Fibroblast of skin of abdomen (primary cell): ENCODE measurements at places on chromosomes 4 and X.
A peak's percentile ranks its signal among the peaks of the same experiment; 100 is the strongest.

DNA sequence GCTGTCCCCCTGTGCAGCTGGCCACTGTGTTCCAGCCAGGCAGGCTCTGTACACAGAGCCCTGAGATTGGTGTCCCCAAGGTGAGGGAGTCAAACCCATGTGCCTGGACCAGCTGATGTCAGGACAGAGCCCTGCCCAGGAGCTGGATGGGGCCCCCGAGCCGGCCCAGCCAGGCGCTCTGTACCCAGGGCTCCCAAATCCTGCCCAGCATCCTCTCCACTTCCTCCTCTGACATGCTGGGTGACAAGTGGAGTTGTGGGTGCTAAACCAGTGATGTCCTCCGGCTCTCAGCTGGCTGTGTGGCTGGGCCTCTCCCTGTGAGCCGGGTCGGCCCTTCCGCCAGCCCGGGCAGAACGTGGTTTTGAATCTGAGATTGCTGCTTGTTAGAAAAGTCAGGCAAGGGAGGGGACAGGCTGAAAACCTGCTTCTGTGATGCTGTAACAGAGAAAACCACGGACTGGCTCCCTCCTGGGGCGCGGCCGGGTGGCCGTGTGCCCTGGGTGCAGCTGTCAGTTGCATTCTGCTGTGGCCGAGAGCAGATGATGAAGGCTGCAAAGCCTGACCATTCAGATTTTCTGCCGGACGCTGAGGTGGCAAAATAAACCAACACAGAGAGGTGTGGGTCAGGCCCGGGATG, 7.9 kb upstream of the CPLX1 start:
- DNase-seq, result no peak

DNA sequence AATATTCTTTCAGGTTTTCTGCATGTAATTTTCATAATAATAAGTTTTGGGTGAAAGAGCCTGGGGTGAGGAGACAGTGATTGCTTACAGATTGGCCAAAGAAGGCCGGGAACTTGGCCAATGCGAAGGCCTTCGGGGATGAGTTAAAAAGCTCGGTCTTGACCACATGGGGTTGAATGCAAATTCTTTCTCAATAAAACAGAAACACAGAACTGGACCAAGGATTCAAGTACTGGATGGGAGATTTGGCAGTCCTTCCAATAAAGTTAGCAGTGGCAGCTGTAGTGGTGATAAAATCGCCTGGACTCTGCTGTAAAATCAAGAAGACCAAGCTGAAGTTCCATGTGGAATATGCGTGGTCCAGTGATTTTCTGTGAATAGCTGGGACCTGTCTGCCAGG, 282.2 kb upstream of the KLF3 start:
- peak; percentile 10 for DNase-seq

DNA sequence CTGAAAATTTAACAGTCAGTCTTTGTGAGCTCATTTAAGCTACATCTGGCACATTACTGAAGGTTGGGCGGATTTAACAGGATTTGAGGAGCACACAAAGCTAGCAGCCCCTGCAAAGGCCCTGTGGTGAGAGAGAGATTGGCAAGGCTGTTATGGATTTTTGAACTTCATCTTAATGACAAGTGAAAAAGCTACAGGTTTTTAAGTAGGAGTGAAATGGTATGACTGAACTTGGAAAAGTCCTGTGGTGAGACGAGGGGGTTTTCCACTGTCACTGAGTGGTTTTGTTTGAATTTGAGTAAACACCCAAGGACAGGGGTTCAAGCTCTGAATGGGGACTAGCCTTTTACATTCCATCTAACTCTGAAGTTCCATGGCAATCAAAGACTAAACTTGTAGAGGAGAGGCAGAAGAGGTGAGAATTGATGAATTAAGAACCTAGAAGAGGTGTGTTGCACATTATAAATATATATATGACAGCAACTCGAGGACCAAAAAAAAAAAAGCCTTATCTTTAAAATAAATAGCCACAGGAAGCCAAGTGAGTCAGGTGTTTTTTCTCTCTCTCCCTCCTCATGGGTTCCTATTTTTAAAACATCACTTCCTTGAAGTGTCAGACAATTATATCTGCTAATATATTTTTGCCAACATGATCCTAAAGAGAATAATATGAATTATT, 47.8 kb upstream of the CLNK start:
- no peak for DNase-seq

- DNase-seq, result no peak
Measured at GRCh38 chr4:1831331-1831730, 24.6 kb downstream of the LETM1 start.

DNA sequence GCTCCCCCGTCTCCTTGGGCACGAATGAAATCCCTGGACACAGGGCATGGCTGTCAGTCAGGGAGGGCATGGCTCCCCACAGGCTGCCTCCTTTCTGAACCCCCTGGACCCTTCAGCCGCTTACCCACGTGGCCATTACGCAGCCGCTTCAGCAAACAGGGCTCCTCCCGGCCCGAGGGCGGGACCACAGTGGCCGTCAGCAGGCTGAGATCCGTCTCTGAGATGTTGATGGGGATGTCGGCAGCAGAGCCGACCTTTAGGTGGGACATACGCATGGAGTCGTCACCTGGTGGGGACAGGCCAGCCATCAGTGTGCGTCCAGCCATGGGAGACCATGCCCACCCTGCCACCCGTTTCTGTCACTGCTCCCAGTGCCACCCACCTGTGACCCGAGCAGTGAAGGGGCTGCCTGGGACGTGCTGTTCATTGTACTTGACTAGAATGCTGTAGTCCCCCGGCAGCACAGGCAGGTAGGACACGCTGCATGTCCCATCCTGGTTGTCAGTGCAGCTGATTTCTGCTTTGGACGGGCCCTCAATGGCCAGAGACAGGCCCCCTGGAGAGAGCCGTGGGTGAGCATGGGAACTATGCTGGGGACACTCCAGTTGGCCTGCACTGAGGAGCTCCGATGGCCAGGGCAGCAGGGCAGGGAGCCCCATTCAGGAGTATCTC, 21.1 kb downstream of the FLNA start:
- peak; percentile 0 for DNase-seq

DNA sequence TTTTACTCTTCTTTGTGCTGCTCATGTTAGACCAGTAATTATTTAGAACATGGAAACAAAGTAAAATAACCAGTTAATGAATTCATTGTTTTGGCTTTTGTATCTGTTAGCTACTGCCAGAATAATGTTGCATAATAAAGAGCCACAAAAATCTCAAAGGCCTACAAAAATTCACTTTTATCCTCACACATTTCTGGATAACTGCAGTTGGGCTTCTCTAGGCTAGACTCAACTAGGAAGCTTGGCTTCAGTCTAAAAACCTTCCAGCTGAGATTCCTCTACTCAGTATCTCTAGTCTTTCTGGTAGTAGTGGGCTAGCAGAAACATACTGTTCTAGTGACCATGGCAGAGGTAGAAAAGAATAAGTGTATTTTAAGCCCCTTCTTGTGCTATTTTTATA, 73.0 kb downstream of the FAT4 start:
- peak; percentile 48 for DNase-seq

DNA sequence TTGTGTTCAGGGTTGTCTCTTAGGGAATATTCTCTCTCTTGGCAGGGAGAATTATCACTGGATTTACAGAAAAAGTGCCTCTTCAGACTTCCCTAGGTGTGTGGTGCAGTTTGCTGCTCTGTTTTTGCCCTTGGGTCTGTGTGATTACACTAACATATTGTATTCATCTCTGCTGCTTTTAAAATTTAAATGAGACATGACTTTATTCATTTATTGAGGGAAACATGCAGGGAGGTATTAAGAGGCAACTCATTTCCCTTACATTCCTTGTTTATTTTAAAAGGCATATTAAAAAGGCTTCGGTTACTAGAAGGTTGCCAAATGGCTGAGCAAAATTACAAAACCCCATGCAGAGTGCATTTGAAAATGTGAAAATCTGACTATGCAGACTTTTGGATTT, 135.1 kb upstream of the GEMIN8 start:
- no peak for DNase-seq

DNA sequence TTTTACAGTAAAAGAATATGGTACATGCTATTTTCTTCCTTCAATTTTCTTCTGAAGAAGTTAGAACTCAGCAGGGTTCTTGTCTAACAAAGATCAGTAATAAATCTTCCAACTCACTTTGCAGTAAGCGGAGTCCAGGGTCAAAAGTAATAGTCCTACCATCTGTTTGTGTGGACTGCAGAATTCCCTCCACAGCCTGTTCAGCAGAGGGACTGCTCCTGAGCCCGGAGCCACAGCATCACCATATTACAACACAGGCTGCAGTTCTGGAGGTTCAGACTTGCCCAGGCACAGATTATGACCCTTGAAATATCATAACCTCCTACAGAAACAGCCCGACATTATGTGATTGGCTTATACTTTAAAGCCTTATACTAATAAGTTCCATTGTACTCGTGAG, 10.3 kb downstream of the FHDC1 start:
- DNase-seq, result no peak

DNA sequence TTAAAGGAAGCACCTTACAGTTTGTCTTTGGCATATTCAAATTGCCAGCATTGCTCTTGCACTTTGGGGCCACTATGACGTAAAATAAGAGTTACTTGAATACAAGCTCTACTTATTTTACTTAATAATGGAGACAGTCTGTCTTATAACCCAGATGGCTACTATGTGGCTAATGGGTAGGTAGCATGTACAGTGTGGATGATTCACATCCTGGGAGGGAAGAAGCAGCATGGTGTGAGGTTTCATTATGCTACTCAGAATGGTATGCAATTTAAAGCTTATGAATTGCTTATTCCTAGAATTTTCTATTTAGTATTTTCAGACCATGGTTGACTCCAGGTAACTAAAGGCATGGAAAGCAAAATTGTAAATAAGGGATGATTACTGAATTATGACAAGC, 761.8 kb upstream of the ATOH1 start:
- DNase-seq, result peak; percentile 64

GRCh38 chr4:176052744-176053143, 12.9 kb upstream of the WDR17 start:
- no peak for DNase-seq

DNA sequence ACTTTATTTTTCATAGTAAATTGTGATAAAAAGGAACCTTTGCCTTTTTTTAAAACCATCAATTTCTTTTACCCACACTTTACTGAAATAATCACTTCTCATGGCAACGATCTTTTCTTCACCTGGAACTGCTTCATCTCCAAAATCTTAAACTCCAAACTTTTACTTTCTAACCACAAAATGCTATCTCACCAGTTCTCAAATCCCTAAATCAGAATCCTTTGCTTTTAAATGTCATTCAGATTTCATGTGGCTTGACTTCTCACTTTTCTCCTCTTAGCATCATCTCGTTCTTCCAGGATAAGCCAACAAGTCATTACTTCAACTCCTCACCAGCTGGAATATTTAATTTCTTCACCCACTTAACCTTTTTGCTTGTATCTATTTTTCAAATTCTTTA, 284.3 kb upstream of the RASGEF1B start:
- DNase-seq, result no peak

DNA sequence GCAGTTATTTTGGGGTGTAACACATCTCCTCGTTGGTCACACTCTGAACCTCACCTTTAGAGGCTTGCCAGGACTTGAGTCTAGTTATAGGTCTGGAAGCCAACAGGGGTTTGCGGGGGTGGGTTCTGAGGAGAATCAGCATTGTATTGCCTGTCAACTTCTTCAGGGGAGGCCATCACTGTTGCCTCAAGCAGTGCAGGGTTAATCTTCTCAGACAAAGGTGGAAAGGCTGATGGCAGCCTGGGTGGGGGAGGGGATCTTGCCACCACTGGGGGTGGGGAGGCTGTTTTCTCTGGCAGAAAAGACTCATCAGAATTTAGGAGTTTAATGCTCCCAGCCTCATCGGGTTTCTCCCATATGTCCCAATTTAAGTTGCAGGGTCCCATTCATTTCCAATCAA, 387.8 kb downstream of the PRR32 start:
- DNase-seq, result no peak

DNA sequence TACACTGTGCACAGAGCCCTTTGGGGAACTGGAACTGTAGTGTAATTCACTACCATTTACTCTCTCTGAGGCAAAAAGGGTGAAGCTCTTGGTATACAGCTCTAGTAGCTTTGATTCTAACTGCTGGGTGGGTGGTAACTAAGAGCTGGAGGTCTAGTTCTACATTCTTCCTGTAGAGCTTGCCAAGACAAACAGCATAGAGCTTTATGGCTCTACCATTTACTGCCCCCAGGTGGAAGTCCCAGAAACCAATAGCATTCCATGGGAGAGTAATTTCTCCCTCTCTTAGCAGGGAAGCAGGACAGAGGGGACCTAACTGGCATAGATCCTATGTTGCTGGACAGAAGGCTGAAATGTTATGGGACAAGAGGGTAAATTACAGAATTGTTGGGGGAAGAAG, 26.7 kb downstream of the HDAC8 start:
- peak; percentile 3 for DNase-seq

DNA sequence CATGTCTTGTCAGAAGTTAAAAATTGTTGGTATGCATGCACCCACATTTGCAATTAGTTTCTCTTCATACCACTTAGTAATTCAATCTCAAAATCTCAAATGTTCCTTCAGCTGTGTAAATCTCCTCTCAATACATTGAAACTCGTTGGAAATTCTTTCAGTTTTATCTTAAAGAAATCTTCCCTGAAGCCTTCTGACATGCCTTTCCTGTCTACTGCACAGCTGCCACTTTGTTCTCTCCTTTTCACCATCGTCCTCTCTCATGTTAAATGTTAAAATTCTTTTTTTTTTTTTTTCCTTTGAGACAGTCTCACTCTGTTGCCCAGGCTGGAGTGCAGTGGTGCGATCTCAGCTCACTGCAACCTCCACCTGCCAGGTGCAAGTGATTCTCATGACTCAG, 30.9 kb downstream of the MCUB start:
- DNase-seq, result no peak

DNA sequence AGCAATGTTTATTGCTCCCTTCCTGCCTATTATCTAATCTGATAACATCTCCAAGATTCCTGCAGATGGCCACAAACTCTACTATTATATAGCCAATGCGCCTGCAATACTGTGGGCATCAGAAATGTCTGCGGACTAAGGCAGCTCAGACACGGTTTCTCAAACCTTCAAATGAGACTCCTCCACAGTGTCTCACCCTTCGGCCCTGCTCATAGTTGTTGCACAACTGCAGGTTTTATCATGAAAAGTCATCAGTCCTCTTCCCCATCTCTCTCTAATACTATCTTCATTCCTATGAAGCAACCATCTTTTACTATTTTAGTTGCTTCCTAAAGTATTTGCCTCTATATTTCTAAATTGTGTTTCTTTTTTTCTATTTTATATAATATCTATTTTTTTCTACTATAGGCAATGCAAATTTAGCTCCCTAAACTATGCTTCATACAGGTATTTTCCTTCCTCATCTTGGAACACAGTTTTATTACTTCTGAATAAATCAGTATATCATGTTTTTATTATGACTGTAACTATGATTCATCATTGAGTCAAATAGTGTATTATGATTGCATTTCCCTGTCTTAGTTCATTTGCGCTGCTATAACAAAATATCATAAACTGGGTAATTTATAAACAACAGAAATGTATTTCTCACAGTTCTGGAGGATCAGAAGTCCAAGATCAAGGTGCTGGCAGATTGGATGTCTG, 129.7 kb upstream of the EDNRA start:
- no peak for DNase-seq

DNA sequence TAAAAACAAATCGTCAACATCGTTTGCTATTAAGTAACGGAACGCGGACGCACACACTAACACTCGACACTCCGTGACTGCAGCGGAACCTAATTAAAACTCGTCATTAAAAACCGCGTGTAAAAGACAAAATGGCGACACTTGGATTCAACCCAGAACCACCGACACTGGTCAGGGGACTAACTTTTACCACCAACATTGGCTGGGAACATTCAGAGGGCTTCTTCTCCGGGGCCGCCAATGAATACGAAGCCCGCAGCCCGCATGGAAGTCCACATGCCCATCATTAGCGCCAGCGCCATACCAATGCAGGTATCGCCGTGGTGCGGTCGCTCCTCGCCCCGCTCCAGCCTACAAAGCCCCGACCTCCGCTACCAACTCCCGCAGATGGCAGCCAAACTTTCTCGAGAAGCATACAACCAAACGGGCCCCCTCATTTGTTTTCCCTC, 498 bp downstream of the RBMX start:
- peak; percentile 14 for DNase-seq
